Suppressor macrophage treated with lipopolysaccharide for 4 hours (primary cell): ENCODE measurements at places on chromosomes 16 and 17.

DNA sequence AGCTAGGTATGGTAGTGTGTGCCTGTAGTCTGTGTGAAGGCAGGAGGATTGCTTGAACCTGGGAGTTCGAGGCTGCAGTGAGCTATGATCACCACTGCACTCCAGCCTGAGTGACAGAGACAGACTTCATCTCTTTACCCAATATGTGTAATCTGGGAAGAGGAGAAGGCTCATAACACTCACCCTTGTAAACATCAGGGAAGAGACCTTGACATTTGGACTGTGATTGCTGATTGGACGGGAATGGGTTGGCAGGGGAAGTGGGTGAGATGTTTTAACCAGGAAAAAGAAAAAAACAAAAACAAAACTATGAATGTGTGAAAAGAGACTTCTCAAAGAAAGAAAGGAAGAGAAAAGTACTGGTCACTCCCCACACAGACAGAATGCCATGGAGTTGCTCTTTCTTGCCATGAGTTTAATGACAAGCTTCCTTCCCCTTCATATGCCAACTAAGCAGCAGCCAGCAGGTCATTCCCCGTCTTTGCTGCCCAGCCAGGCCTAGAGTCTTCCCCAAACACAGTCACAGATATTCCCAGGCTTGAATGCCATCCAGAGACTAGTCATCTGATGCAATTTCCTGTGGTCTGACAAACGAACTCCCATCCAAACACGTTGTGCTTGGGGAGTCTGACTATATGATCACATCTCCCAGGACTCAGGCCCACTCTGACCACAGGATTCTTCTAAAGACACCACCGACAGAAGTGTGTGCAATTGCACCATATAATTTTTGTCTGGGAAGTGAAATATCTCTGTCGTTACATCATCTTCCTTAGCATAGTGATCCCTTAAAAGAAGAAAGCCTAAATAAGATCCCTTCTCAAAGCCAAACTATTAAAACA is 3.6 kb upstream of the XAF1 start:
- DNase-seq: peak; percentile 97

DNA sequence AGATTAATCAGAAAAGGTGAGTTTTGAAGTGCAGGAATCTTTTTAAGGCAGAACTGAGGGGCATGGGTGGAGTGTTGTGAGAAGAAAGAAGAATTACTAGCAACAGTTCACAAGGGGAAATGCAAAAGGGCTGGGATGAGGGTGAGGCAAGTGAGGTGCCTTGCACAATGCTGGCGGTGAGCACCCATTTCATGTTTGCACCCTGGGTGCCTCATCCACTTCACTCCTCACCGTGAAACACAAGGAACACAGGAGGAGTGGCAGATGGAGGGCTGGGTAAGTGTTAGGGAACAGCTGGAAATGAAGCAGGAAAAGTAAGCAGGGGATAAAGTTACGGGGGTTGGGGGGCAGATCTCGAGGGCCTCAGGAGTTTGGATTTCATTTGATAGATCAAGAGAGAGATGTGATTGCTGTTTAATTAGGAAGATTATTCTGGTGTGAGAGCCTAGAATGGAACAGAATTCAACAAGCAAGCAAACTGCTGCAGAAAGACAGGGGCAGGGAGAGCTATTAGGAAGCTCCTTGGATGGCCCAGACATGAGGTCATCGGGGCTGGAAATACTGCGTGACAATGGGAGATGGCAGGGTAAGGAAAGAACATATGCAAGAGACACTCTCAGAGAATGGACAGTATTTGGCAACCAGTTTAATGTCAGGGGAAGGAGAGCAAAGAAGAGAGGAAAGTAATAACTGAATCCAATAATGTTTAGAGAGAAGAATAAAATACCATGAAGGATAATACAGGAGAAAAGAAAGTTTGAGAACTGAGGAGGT is 8.3 kb upstream of the HEATR6 start:
- DNase-seq: peak; percentile 69

DNA sequence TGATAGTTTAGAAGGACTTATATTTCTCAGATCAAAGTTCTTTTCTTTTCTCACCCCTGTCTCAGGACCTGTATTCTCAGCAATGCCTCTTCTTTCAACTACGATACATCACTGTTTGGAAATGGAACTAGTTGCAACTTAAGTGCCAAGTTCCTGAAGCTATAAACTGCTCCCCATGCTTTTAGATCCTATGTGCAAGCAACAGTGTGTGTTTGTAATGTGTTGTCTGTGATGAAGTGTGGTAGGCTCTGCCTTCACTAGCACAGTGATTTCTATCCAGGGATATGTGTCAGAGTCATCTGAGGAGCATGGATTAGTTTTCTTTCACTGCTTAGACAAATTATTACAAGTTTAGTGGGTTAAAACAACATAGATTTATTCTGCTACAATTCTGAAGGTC is 18.4 kb downstream of the ZP2 start:
- DNase-seq: no peak

- no peak for DNase-seq
These were observed 26.2 kb downstream of the ADAMTS18 start for GRCh38 chr16:77408607-77409006.

GRCh38 chr16:28930652-28931051 is 1.1 kb upstream of the CD19 start:
- DNase-seq: no peak

DNA sequence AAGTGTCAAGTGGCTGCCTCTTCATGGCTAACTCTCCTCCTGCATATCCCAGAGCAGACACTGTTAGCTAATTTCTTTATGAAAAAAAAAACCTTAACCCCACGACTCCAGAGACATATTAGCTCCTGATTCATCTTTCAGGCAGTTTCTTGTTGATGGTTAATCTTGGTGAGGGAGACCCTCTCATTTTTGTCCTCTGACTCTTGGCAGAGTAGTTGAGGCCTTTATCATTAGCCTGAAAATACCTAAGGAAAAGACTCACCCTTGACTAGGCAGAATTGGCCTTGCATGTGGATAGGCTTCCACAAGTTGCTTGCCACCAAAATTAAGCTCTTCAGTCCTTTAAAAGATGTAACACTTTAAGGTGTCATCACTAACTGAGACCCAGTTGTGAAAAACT is 4.0 kb downstream of the CRYBA1 start:
- no peak for DNase-seq

GRCh38 chr16:88345721-88346560 is 36.8 kb upstream of the ZNF469 start:
- DNase-seq: no peak

- no peak for DNase-seq
These were observed 20.1 kb downstream of the CMC2 start for GRCh38 chr16:80986557-80986956.

GRCh38 chr16:24609417-24609739 is 70.0 kb downstream of the RBBP6 start:
- DNase-seq: no peak

DNA sequence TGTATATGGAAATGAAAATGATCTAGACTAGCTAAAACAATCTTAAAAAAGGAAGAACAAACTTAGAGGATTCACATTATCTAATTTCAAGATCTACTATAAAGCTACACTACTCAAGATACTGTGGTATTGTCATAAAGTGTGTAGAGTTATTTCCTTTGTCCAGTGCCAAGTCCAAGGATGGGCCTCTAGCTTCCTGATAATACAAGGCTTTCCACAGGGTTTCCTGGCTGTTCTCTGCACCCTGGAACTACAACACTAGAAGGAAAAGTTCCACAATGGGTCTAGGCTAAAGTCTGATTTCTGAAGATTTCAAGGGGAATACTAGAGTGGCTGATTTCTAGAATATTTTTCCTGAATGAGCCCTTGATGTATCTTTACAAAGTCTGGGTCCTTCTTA is 34.2 kb downstream of the TBC1D3B start:
- no peak for DNase-seq

GRCh38 chr17:19311016-19311415 is 51.5 kb downstream of the B9D1 start:
- DNase-seq: no peak
